Activated CD8-positive, alpha-beta memory T cell treated with anti-CD3 and anti-CD28 coated beads for 24 hours (primary cell): ENCODE measurements at places on chromosomes 5 and 9.

- DNase-seq = no peak
These were observed 17.8 kb downstream of the SNX24 start for GRCh38 chr5:122863240-122863639.

DNA sequence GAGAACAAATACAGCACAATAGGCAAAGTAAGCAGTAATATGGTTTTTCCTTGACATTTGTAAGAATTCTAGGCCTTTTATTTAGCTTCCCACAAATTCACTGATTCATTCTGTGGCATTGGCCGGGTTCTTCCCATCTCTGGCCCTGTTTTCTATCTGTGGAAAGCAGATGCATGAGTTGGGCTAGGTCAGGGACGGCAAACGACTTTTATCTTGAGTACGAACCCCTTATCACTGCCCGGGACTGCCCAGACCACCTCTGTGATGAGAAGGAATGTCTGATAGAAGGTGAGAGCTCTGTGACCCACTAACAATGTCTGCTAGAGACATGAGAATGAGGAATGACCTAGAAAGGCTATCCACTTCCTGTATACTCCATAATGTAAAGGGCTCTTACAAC is 35.4 kb upstream of the ADAM19 start:
- no peak for DNase-seq

GRCh38 chr5:145222622-145223021 is 612.5 kb downstream of the PRELID2 start:
- DNase-seq = no peak

- DNase-seq = no peak
These were observed 36.6 kb upstream of the CCL21 start for GRCh38 chr9:34746526-34746925.

DNA sequence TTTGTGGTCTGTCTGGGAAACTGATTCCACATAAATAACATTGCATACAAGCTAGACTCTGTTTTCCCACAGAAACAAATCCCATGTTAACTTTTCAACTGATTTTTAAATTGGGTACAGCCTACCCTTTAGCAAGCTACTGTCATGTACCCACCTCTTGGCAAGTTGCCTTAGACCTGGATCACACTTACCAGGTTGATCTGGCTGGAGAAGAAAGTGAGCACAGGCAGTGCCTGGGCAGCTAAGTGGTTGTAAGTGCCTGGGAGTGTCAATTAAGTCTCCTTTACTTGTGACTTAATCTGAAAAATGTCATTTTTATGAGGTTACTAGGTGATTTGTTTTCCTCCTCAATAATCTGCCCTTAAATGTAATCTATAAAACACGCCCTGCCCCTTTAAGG is 336.4 kb downstream of the ARL15 start:
- no peak for DNase-seq

GRCh38 chr5:171137768-171138525 is 171.1 kb upstream of the TLX3 start:
- no peak for DNase-seq

- no peak for DNase-seq
These were observed 82.7 kb upstream of the CTSL start for GRCh38 chr9:87643107-87643650.

- DNase-seq = no peak
These were observed 126.9 kb upstream of the ATP10B start for GRCh38 chr5:160978944-160979343.

DNA sequence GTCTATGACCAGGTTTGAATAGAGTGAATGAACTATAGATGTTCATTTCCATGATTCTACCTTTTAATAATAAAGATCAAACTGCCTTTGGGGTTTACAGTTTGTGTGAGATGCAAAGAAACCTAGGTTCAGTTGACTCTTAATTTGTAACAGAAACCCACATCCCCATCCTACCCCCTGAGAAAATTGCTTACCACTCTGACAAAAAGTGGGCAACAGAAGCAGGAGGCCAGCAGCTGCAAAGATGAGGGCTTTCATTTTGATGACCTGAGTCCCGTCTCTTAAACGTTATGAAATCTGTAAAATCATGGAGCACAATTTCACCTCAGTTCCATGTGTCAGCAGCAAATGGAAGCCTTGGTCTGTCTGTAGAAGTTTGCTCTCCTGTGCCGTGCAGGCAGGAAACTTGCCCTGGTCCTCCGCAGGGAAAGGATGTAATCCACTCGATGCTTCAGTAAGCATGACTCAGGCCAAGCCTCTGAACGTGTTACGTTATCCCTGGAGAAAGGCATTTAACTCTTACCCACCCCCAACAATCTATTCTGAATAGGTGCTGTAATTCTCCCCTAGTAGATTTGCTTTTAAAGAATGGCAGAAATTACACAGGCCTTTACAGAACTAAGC is at the start of gene F2RL2:
TSS of gene F2RL2 (minus strand) at position 431 of the 624 bp plus-strand sequence. CDS start at position 258, 173 bp downstream.
- no peak for DNase-seq

DNA sequence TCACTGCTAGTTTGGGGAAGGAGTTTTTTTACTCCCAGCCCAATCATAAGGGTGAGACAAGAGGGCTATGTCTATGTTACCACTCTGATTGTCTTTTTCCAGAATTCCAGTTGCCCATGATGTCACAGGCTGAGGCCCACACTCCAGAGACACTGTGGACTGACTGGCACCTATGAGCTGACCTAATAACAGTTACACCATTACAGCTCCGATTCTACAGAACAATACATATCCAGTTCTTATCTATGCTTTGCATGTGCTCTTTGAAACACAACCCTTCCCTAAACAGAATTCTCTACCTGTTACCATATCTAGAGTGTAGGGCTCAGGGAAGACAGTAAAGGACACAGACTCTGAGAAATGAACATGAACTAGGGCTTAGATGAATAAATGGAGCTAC is 45.7 kb upstream of the ALDOB start:
- DNase-seq = no peak

DNA sequence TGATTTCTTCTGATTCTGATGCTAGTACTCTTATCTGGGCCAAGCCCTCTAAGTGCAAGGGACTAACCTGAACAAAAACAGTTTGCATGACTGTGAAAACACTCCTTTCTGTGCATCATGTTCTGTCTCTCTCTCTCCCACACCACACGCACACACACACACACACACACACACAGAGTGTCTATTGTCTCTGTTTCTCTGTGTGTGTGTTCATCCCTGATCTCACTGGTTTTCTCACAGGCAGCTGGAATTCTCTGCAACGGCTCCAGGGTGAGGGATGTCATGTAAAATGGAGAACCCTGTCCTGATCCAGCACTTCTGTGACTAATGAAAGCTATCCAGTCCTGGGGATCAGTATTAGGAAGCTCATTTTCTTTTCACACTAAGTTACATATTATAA is 453.1 kb upstream of the RGMB start:
- DNase-seq = no peak

DNA sequence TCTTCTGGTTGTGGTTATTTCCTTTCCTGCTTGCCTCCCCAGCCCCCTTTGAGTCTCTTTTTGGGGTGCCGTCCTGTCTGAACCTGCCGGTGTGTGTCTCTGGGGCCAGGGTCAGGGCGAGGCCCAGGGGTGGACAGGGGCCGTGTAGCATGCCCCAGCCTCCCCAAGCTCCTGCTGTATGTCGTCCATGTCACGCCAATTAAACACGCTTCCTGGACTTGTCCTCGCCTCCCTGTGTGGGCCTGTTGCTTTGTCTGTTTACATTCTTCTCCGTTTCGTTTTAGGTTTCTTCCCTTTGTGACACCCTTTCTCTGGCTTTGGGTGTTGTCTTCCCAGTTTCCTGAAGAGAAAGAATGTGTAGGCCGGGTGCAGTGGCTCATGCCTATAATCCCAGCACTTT is 28.5 kb upstream of the HMCN2 start:
- no peak for DNase-seq

DNA sequence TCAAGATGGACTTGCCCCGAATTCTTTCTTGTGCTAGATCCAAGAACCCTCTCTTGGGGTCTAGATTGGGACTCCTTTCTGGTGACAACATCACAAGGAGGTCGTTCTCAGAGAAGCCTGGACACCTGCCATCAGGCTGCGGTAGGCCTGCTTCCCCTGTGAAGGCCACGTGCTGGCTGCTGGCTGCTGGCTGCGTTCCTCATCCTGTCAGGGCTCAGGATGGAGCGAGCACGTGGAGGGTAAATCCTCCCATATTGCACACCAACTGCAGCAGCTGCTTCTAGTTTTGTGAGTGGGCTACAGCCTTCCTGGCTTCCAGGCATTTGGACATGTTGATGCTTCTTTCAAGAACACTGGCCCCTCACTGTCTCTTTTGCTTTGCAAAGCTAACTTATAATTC is 95.6 kb downstream of the HSPA4 start:
- peak; percentile 60 for DNase-seq

DNA sequence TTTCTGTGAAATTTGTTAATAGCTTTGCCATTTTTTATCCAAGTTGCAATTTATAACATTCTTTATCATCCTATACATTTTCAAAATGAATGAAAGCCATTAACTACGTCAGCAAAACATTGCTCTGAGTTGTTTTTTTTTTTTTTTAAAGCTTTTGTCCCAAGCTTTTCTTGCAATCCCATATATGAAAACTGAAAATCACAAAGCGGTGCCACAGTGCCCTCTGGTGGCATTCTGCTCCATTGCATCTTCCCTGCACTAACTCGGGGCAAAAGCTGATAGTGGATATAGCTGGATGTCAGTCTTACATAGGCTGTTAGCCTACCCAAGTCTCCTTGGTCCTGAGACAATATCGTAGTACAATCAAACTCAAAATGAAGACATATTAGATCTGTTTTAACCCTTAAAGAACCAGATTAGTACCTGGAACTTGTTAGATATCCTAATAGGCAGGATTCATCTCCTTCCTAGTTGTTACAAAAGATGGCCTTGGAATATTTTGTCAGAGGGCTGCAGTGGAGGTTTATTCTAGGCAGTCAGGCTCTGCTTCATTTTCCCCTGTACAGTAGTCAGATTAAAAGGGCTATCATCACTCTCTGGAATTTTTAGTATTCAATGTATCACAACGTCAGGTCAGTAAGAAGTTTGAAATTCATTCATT is 669.9 kb downstream of the PTPRD start:
- peak; percentile 79 for DNase-seq

- no peak for DNase-seq
These were observed 126.5 kb upstream of the PAM start for GRCh38 chr5:102628441-102629175.

DNA sequence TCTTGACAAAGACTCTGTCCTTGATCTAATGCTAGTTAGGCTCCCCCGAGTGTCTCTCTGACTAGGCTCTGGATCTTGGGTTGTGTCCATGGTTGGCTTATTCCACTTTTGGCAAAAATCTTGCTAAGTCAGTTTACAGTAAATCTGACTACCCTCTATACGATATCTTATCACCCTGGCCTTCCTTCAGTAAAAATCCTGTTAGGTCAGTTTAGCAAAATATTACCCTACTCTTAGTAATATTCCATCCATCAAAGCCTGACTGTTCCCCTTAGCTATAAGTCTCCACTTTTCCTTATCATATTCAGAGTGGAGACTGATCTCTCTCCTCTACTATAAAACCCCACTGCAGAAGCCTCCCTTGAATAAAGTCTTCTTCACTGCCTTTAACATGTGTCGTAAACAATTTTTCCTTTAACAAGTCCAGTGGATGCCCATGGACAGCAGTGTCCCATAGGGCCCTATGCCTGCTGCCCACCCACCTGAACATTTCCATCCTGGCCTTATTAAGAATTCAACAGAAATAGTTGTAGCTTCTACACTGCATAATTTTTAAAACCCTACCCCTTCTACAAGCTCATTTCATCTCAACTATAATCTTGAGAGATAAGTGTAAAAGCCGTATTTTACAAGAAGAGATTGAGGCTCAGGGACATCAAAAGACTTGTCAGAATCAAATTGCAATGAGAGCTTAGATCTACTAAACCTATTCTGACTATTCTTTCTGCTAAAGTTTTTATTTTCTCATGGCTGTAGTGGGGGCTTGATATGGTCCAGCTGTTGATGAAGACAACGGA is 22.3 kb downstream of the MINAR2 start:
- DNase-seq = no peak

GRCh38 chr5:68730979-68731654 is 362.7 kb upstream of the SLC30A5 start:
- no peak for DNase-seq

- DNase-seq = no peak
These were observed 520.0 kb downstream of the SPOCK1 start for GRCh38 chr5:136979131-136979530.

DNA sequence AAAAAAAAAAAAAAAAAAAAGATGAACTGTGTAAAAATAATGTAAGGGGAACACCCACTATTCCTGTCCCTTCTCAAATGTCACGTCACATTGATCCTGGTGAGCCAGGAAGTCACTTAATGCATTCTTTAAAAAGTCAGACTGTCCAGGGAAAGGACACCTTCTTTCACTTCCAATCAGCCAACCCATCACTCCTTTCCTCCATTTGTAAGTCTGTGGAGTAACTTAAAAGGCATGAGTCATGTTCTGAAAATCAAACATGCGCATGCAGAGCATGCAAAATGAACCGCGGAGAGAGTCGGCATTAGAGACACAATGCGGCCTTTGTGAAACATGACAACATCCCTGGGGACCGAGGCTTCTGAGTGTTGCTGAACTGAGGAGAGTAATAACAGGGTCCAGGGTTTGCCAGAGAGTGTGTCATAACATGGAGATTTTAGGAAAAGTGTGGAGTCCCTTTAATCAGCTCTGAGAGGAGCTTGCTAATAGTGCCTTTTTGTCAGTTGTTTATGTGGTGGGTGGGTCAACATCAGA is 77.6 kb upstream of the SEMA6A start:
- DNase-seq = no peak

DNA sequence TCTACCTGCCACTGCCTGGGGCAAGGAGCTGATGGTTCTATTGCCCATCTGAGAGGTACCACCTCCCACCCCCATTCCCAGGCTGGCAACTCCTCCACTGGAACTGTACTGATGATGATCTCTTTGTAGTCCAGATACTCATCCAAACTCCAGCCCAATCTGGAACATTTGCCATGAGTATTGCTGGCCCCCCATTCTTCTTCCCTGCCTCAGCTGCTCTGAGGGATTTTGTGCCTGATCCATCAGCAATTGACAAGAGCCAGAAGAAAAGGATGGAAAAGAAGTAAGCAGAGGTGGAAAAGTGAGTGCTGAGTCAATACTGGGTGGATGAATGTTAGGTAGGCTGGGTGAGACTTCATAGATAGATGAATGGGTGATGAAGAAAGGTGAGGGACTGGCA is 101.2 kb downstream of the NMUR2 start:
- no peak for DNase-seq

GRCh38 chr9:81621118-81621517 is 68.2 kb downstream of the TLE1 start:
- DNase-seq = no peak

DNA sequence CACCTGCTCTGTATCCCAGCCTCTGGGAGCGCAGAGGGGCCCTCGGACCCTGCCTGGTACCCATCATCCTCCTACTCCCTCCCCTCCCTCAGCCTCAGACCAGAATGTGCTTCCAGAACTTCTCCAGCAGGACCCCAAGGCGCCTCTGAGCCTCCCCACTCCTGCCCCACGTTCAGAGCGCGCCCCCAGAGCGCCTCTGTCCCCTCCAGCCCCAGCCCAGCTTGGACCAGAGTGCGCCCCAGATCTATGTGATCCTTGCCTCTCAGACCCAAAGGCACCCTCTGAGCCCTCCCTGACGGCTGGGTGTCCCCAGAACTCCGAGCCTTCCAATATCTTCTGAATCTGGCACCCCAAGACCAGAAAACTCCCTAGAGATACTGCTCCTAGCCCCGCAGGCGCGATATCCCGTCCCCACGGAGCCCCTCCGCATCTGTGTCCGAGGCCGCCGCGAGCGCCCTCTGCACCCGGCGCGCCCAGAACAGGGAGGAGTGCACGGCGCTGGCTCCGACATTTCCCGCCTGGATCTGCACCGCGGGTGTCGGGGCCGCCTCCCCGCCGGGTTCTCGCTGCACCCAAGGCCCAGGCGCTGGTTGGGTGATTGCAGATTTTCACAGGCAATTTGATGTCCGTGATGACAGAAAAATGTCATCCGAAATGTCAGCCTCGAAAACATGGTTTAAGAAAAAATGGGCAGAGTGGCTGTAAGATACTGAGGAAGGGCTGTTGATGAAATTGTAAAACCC is 522 bp downstream of the BHMT start:
- no peak for DNase-seq
